ENCODE measurements at places on chromosomes 3 and 15.

DNA sequence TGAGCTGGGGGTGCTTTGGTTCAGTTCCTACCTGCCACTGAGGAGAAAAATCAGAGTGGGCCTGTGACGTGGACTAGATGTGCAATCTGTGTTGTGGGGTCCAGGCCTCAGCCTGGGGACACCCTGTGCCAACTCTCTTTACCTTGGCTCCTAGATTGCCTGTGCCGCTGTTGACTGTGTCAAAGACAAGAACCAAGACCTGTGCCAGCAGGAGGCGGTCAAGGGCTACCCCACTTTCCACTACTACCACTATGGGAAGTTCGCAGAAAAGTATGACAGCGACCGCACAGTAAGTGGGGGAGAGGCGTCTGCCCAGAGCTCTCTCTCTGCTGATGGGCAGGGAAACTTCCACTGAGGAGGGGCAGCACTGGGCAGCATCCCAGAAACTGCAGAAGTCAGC is 40.6 kb upstream of the SEC22A start:
- no peak for DNase-seq

GRCh38 chr3:165919284-165919683 is 82.1 kb upstream of the BCHE start:
- no peak for DNase-seq

GRCh38 chr3:72816862-72817355 is 31.3 kb downstream of the SHQ1 start:
- DNase-seq = no peak

DNA sequence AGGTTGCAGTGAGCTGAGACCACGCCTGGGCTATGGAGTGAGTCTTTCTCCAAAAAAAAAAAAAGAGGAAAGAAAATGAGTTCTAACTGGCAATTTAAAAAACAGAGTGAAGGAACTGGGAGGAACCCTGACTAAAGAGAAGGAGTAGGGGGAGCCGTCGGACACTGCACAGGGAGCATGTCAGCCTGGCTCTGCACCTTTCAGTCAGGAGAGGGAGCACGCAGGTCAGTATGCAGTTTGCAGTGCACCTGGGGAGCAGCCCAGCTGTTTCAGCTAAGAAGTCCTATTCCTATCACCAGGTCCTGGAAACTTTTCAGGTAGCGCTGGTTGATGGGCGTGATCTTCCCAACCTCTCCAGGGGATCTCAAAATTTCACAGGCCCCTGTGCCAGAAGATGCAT is 14.9 kb upstream of the ZXDC start:
- DNase-seq = no peak

- peak; percentile 26 for DNase-seq
Observed at GRCh38 chr3:143170676-143171075, 51.1 kb downstream of the CHST2 start.
